ENCODE measurements at places on chromosomes 7 and 10.
A peak's percentile ranks its signal among the peaks of the same experiment; 100 is the strongest.

DNA sequence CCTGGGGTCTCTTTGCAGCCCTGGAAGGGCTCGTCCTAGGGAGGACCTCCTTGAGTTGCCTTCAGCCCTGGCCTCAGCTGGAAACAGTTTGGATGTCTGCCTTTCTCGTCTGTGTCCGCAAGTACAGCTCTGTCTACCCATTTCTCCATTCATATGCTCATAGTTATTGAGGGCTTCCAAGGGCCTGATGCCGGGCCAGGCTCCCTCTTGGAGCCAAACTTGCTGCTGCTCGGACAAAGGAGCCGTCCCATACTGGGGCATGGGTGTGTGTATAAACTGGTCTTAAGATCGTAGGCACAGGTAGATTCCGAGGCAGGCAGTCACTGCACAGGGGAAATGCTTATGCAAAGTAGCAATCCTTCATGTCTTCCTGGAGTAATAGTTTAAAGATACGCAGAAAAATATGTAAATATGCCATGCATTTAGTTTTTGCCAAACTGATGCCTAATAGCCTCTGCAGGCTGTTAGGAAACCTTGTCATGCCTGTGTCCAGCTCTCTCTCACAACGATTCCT lies 117.0 kb upstream of the BTBD16 start:
- no peak for DNase-seq

GRCh38 chr10:112260831-112261230 lies 22.4 kb upstream of the TECTB start:
- no peak for DNase-seq

DNA sequence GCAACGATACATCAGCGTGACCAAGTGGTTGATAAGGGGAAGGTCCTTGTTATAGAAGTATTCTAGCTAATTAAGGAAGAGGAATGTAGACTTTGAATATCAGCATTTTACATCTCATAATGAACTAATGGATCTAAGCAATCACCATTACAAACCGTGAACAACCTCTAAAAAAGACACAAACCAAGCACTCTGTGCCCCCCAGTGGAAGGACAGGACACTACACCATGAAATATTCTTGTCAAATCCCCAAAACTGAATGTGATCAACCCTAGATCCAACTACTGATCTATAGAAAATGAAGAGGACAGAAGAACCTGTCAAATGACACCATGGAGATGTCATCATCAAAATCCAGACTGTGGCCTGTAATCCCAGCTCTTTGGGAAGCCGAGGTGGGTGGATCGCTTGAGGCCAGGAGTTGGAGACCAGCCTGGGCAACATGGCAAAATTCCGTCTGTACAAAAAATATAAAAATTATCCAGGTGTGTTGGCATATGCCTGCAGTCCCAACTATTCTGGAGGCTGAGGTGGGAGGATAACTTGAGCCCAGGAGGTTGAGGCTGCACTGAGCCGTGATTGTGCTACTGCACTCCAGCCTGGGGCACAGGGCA lies 111.3 kb upstream of the CARD11 start:
- DNase-seq = peak; percentile 43

DNA sequence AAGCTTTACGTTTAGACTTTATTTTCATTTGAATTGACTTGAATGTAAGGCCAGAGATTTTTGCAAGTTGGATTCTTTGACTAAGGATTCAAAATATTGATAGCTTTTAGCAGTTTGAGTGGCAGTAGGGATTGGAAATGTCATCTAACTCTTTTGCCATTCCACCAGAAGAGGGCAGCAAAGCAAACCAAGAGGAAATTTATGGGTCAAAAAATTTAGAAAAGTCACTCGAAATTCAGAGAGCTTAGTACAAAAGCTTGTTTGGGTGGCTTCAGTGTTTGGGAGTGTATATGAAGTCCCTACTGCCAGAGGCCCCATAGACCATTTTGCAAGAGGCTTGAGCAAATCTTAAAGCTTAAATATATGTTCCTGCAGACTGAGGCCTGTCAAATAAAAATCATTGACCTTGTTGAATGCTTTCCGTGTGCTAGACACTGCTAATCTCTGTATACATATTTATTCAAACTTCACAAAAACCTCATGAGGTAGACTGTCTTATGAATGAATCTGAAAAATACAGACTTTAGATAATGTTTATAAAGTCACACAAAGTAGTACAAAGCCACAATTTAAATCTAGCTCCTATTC lies 44.6 kb upstream of the RSBN1L start:
- DNase-seq = no peak

- no peak for DNase-seq
Measured at GRCh38 chr10:131854579-131855335, 46.1 kb upstream of the PPP2R2D start.

GRCh38 chr10:129793479-129793878 lies 170.6 kb downstream of the EBF3 start:
- no peak for DNase-seq

- peak; percentile 90 for DNase-seq
Measured at GRCh38 chr7:12839508-12840153, 152.2 kb downstream of the ARL4A start.

GRCh38 chr7:29765490-29765889 lies 40.8 kb upstream of the WIPF3 start:
- DNase-seq = peak; percentile 5

DNA sequence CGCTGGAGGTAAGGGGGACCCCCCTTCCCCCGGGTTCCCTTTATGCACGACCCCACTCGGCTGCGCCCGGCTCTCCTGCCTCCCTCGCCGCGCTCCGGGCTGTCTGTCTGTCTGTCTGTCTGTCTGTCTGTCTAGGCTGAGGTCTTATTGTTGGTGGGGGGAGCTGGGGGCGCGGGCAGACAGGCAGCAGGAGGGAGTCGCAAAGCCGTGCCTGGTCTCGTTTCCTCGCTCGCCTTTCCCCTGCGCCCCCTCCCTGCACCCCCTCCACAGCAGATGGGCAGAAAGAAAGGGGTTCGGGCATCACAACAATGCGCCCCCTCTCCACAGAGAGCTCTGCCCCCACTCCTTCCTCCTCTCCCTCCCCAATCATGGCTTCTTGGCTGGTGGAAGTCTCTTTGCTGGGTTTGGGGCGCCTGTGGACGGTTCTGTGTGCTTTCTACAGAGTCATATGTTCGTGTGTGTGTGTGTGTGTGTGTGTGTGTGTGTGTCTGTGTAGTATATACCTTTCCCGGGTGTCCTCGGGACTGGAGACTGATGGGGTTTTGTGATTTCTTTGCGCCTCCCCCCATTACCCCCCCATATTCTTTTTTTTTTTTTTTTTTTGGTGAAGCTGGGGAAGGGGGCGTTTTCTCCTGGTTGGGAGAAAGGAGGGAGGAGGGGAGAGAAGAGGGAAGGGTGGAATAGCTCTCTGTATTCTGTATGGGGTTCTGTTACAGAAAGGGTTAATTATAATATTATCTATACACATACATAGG lies 1.9 kb downstream of the AUTS2 start:
- peak; percentile 25 for DNase-seq

GRCh38 chr10:86244297-86245014 lies 122.1 kb downstream of the GRID1 start:
- DNase-seq = no peak

- no peak for DNase-seq
Measured at GRCh38 chr7:112933598-112933997, 143.4 kb upstream of the TMEM168 start.

DNA sequence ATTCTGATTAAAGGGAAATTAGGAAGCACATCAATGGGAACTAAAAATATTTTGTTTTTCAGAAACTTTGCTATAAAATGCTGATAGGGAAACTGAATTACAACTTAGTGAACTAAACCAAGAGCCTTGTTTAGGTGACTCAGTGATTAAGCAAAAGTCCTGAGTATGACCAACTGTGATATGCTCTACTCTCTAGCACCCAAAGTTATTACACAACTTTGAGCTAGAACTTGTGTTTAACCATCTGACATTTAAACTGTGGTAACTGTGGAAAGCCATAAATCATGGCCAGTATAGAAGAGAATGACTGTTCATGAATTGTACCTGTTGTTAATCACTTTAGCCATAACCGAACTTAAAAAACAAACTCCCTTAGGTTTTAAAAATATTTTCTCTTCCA lies 127.4 kb downstream of the ZNF365 start:
- DNase-seq = no peak

GRCh38 chr10:101834341-101834740 lies 9.3 kb downstream of the KCNIP2 start:
- DNase-seq = no peak

- peak; percentile 20 for DNase-seq
Measured at GRCh38 chr7:25456467-25457171, 228.3 kb upstream of the NPVF start.

DNA sequence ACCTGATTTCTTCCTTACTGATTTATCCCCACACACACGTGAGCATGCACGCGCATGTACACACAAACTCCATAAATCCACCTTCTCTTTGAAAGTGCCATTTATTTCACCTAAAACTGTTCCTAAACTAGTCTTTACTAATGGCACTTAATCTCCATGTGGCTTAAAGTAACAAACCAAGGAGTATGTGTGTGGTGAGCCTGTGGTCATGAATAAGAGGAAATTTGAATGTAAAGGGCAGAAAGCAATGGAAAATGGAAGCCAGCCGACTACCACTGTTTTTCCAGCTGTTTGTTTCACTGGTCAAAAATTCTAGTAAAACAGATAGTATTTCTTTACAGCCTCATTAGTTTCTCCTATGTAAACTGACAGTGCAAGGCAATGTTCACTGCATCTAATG lies 23.8 kb downstream of the SEMA3C start:
- no peak for DNase-seq

DNA sequence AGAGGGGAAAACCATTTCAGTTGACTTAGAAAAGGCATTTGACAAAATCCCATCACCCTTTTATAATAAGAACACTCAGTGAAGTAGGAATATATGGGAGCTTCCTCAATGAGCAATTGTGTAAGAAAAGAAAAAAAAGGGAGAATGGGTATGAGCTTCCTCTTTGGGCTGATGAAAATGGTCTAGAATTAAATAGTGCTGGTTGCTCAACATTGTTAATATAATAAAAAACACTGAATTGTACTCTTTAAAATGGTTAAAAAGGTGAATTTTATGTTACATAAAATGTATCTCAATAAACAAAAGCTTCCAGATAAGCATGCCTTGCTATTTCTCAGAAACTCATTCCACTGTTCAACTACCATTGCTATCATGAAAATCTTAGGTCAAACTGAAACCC lies 40.6 kb downstream of the LRRC17 start:
- no peak for DNase-seq

DNA sequence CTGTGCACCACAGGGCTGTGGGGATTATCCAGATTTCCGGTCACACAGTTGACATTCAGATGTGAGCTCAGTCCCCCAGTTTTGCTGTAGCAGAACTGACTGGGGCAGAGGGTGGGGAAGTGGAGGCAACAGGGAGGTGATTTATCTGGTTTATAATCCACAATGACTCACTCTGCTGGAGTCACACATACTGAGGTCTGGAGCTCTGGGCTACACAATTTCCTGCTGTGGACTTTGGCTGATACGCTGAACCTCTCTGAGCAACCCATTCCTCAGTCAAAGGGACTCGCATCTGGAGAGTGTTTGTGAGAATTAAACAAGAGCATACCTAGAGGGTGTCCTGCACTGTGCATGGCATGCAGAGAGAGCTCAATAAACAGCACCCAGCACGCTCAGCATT lies 64.8 kb upstream of the PLPP4 start:
- DNase-seq = no peak

GRCh38 chr7:131139462-131139861 lies 188.2 kb upstream of the MKLN1 start:
- DNase-seq = no peak

DNA sequence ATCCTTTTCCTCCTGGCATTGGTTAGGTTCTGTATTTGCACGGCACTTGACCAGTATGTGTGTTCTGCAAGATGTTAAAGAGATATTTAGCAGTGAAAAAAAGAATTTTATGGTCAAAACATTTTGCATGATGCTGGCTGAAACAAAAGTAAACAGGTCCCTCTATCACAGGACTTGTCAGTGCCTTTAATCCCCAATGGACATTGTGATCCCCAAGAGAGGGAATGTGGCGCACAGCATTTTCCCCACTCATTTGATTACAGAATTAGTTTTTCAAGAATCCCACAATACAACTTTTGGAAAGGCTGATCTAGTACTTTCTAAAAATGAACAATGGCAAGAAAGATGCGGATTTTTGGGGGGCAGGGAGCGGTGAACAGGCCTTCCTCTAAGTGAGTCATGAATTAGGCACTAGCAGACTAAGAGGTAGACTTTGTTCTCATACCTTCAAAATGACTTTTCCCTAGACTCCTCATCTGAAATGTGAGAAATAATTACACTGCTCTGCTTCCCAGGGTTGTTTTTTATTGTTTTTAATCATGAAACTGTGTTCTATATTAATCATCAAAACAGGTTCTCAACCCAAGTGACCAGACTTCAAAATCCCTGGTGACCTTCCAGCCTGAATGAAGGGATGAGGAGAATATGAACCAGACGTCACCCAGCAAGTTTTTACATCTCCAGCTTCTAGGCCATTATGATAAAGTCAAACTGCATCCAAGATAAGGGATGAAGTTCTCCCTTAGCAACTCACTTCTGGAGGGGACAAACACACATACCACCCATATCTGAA lies 8.6 kb downstream of the FBXW4 start:
- DNase-seq = no peak

DNA sequence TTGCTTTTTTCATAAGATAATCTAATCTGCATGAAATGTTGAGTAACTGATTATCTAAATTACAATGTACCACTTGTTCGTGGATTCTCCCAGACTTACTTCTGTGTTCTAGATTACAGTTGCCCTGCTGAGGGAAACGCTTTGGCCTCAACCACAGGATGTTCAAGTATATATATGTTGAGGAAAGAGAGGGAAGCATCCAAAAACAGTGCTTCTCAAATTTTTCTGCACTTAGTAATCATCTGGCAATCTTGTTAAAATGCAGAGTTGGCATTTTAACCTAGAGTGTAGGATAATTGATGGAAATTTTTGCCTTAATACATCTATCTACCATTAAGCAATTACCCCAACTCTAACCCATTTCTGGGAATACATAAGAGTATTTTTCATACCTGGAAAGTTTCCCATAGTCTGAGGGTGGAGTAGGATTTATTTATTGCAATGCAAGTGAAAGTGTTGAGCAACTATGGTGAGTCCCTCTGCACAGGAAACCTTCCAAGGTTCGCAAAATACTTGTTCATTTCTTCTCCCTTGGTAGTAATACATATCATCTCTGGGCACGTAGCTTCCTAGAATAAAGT lies 59.6 kb upstream of the C1GALT1 start:
- no peak for DNase-seq

GRCh38 chr10:124403548-124403947 lies 15.2 kb downstream of the OAT start:
- peak; percentile 85 for DNase-seq
